ENCODE measurements at places on chromosomes 4 and X.

DNA sequence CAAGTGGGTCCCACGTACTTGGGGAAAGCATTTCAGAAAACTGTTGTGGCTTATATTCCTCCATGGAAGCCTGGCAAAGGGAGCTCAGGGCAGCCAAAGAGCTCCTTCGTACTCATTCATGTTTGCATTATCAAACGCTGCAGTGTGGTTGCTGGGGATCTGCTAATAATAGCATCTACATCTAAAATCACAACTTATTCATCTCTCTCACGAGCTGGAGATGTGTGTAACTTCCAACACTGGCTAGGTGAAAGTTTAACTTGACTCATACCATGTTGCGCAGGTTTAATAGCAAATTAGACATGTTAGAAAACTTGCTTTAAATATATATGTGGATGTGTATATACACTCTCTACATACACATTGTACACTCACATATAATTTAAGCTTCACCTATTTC lies 415.1 kb downstream of the AFF2 start:
- DNase-seq, result no peak

DNA sequence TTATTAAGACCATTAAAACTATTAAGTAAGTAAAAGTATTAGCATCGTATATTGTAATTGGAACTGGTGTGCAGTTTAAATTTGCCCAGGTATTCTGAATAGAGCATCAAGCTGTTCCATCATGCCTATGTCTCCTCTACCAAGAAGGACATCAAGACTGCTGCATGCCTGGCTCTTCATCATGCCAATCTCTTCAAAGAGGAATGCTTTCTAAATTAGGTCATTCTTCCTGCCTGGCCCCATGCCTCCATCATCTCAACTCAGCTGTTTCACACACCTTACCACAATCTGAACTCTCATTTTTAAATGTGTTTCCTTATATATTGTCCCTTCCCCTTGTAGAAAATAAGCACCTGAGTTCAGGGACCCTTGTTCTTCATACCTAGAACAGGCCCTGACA lies 270.5 kb upstream of the PPARGC1A start:
- no peak for DNase-seq

- no peak for DNase-seq
These were observed 65.7 kb downstream of the SERPINA7 start for GRCh38 chrX:105972690-105973386.

GRCh38 chr4:11599064-11599463 lies 170.4 kb upstream of the HS3ST1 start:
- DNase-seq, result no peak

DNA sequence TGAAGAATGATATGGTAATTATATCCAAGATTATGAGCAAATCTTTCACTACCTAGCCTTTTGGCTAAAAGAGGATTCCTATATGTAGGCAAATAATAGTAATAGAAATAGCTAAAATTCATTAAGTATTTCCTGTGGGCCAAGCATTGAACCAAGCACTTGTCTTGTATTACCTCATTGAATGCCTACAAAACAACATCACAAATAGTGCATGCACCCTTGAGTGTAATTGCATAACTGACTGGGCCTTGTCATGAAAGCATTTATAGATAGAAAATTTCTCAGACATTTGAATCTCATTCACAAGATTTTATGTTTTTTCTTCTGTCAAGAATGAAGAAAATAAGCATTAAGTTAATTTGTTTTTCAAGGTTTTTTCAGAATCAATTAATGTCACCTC lies 3.9 kb upstream of the HPGDS start:
- no peak for DNase-seq

DNA sequence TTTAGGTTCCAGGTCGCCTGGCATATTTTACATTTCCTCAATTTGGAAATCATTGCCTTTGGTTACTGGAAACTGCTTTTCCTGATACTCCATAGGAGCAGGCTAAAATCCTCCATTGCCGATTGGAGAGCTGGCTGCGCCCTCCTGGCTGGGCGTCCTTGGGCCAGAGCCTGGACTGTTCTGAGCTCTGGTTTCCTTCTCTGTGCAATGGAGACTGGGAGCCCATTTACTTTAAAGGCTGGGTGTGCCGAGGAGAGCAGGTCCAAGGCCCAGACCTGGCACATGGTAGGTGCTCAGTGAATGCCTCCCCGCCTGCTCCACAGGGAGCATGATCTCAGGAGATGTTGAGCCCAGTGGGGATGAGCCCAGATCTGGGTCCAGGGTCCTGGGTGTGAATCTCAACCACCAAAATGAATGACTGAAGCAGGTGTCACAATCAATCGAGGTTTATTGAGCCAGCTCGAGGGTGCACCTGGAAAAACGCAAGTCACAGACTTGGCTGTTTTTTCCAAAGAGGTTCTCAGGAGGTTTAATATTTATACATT lies 50.0 kb downstream of the EVC start:
- DNase-seq, result no peak

GRCh38 chr4:110198435-110199416 lies at the start of gene ELOVL6:
Gene ELOVL6 (minus strand): TSS chr4:110198615. CDS start chr4:110198335, 280 bp downstream.
- peak; percentile 60 for DNase-seq

DNA sequence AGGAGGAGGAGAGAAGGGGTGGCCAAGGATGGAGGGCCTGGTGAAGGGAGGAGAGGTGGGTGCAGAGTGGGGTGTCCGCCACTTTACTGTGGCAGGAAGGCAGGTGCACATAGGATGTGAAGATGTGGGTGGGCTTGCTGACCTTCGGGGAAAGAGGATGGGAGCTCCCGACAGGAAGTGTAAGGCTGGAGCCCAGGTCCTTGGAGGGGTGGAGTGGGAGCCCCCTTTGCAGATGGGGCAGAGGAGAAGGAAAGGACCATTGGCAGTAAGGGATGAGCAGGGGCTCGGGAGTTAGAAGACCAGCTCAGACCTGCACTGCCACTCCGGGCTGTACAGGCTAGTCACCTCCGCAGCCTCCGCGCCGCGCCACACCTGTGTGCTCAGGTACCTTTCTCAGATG lies 89.5 kb downstream of the EVC start:
- no peak for DNase-seq

DNA sequence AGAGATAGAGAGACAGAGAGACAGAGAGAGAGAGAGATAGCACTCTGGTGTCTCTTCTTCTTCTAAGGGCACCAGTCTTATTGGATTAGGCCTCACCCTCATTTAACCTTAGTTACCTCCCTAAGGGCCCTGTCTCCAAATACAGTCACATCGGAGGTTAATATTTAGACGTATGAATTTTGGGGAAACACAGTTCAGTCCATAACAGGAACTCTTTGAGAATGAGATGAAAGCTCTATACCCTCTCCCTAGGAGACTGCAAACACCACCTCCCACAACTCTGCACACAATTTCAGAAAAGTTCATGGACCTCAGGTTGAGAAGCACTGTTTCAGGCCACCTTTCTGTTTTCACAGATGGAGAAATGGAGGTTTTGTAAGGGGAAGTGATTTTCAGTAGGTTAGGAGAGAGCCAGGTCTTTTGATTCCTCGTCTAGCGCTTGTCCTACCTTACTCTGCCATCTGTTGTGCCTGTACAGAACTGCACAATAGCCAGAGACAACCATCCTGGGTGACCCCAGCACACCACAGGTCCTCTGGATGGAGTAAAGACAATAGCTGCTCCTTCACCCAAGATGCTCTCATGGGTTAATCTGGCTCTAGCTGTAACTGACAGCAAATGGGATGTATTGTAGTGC lies 16.9 kb upstream of the LOC101059915 start:
- no peak for DNase-seq

DNA sequence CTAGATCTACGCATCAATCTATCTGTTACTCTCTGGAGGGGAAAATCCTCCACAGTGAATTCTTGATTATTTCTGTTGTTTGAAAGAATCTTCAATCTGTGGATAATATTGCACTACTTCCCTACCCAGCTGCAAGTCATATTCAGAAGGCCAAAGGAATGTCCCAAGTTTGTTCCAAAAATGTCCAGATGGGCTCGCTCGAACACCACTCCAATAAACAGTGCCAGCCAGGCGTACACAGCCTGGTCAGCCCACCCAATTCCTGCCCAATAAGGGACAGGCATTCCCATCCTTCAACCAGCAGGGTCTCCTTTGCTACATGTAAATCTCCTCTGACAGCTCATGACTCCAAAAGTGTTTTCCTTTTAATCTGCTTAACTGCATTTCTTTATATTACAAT lies 80.7 kb upstream of the GPM6B start:
- no peak for DNase-seq

GRCh38 chr4:73615613-73616012 lies 4.6 kb downstream of the RASSF6 start:
- DNase-seq, result no peak

- no peak for DNase-seq
These were observed 241.8 kb downstream of the DTHD1 start for GRCh38 chr4:36523182-36523581.

- DNase-seq, result no peak
These were observed 70.8 kb upstream of the BCOR start for GRCh38 chrX:40168480-40169011.

DNA sequence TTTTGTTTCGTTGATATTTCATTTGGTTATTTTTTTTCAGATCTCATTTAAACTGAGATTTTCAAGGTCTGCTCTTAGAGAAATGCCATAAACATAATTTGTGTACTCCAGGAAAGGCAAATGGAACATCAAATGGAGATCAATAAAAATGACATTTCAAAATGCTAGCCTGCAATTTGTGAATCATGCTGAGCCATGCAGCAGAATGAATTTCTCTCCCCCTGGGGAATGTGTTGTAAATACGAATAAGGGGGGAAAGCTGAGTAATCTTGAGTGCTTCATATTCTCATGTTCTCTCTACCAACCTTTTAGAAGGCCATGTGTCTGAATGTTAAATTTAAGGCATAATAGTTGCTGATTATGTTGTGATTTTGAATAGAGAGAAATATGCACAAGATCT lies 7.8 kb downstream of the ZCCHC4 start:
- no peak for DNase-seq
